ENCODE measurements at places on chromosomes 6 and 20.
A peak's percentile ranks its signal among the peaks of the same experiment; 100 is the strongest.

GRCh38 chr20:42483730-42484303, 705.9 kb downstream of the PTPRT start:
- peak; percentile 40 for DNase-seq

DNA sequence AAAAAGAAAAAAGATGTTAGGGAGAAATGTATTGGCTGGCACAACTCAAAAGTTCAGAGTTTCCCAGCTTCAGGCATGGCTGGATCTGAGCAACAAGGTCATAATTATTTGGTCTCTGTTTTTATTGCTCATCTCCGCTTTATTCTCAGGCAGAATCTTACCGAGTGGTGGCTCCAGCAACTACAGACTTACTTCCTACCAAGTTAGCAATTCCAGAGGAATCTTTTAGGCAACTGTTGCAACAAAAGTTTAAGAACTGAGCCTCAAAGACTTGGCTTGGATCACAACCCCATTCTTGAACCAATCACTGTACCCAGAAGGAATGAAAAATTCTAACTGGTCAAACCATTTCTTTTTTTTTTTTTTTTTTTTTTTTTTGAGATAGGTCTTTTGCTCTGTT, 35.5 kb upstream of the NCOA3 start:
- DNase-seq: no peak

- peak; percentile 53 for DNase-seq
These were observed 57.4 kb upstream of the DDR1 start for GRCh38 chr6:30826961-30827342.

DNA sequence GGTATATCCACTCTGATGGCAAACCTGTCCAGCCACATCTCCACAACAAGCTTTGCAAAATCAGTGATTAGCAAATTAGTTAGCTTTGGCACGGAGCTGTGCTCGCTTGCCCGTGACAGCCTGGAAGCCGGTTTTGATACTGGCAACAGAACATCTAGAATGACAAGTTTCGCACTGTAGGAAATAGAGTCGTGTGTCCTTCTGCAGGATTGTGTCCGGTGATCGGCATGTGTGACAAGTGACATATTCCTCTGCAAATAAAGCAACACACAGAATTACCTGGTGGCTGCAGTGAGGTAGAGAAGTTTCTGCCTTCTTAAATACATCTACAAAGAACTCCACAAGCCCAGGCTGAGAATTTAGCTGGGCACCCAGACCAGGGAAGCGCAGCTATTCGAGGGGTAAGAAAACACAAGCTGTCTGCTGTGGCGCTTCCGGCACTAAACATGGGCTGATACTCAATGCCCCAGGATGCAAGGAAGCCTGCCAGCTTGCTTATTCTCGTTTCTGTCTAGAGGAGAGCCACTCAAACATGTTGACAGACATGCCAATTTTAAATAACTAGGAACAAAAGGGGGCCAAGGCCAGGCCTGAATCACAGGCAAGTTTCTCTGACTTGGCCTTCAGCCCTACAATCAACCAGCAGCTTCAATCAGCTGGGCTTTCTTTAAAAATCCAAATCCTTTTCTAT, 22.2 kb downstream of the EIF2S2 start:
- DNase-seq: no peak

GRCh38 chr6:88377976-88378568, 211.9 kb upstream of the CNR1 start:
- no peak for DNase-seq

- DNase-seq: peak; percentile 73
These were observed 32.5 kb upstream of the ZNF184 start for GRCh38 chr6:27505209-27506027.

- peak; percentile 83 for DNase-seq
These were observed 224.2 kb downstream of the NFATC2 start for GRCh38 chr20:51318058-51318949.

- no peak for DNase-seq
These were observed 53.5 kb downstream of the RIPOR2 start for GRCh38 chr6:24882295-24882694.

GRCh38 chr20:4748847-4749246, 27.1 kb downstream of the PRND start:
- no peak for DNase-seq

DNA sequence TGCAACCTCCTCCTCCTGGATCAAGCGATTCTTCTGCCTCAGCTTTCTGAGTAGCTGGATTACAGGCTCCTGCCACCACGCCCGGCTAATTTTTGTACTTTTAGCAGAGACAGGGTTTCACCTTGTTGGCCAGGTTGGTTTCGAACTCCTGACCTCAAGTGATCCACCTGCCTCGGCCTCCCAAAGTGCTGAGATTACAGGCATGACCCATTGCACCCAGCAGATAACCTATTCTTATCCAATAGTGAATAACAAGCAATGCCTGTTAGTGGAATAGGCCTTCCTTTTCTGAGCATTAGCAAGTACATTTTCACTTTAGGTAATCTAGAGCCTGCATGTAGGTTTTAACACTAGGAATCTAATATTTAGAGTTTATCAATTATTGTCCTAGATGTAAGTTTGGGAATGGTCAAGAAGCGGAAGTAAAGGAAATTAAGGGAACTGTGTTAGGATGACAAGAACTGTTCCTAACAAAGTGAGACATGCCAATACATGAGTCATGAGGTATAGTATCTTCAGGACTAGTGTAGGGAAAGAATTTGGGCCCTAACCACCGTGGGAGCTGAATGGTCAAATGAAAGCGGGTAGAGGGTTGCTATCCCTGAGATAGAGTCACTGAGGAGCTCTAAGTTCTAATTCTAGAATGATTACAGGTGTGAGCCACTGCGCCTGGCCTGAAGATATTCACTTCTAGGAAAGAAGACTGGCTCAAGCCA, 15.0 kb downstream of the BLTP3A start:
- DNase-seq: no peak

DNA sequence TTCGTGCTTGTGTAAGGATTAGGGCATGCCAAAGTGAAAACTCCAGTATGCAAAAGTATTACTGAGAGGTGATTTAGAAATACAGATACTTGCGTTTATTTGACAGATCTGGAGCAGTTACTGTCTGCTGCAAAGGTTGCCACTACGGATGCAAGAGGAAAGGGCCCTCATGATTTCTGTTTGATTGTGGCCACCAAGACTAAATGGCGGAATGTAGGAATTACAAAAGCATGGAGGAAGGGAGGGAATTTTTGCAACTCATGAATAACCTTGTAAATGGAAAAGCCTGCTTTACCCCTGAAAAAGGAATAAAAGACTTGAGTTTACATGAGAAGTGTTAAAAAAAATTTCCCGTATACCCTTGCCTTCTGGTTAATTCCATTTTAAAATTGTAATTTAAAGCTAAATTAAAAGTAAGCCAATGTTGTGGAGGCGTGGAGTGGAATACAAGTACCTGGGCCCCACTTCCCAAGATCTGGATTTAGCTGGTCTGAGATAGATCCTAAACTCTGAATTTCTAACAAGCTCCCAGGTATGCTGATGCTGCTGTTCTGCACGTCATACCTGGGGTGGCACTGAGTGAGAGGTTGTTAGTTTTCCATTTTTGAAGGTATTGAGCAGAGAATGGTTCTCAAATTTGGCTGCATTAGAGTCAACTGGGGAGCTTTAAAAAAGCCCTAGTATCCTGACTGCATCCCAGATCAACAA, 56.6 kb upstream of the NKX2-2 start:
- no peak for DNase-seq

- peak; percentile 51 for DNase-seq
These were observed 1.9 kb downstream of the L3MBTL3 start for GRCh38 chr6:130020073-130020906.

DNA sequence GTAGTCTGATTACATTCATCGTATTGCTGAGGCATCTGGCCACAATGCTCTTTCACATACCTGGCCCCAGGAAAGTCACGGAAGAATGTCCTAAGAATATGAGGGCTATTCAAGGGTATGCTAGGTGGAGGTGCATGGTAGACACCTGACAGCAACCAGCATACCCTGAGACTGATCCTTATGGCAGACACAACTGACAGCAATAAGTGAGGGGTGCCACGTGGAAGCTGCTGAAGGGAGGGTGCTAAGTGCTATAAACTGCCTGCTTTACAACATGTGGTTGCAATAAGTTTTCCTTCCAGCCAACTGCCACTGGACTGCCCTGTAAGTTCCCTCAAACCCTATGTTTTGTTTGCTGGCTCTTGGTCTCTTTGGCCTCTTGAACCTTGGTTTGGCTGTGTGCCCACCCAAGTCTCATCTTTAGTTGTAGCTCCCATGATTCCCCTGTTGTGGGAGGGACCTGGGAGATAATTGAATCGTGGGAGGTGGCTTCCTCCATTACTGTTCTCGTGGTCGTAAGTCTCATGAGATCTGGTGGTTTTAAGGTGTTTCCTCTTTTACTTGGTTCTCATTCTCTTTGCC, 201.3 kb upstream of the MOCS1 start:
- DNase-seq: no peak

DNA sequence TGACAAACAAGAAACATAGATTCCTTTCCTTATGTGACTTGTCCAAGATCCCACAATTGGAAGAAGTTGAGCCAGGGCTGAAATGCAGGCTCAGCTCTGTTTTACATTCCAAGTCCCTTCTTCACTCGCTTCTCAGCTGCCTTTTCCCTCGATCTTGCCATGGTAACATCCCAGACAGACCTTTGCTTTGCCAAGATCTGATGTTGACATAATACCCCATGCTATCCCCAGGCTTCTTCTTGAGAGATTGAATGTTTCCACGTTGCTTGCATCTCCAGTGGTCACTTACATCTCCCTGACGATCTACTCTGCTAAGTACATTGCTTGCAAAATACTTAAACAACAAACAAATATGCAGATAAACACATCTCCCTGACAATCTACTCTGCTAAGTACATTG, 63.5 kb downstream of the TBXT start:
- no peak for DNase-seq

- DNase-seq: no peak
These were observed 369.6 kb downstream of the TENT5A start for GRCh38 chr6:81382852-81383251.

DNA sequence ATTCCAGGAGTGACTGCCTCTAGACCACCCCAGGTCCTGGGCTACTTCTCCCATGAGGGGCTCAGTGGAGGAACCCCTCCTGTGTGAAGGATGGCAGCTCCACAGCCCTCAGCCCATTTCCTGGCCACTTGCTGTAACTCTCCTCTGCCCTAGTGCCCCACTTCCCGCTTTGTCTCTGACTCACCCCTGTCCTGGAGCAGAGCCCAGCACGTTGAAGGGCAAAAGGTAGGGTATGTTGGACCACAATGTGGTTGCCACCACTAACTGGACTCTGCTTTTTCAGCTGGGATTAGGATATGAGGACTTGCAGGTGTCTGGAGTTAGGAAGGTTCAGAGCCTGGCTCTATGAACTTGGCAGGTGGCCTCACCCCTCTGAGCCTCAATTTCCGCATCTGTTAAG, 2.4 kb downstream of the MYBL2 start:
- no peak for DNase-seq

DNA sequence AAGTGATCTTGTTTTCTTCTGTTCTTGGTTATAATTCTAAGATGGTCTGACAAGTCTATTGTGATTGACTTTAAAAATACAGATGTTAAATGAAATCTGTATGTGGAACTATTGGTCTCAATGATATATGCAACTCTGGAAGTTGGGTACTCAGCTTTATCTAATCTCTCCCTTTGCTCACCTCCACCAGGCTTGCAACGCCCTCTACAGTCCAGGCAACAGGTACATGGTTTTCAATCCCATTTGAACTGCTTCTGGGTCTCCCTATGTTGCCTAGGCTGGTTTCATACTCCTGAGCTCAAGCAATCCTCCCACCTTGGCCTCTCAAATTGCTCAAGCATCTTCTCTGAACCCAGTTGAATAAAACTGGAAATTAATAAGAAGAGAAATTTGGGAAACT, 25.6 kb upstream of the HLA-DQB1 start:
- peak; percentile 80 for DNase-seq

- no peak for DNase-seq
These were observed 462.5 kb upstream of the BTBD3 start for GRCh38 chr20:11454966-11455799.

- DNase-seq: no peak
These were observed 226.5 kb downstream of the BTBD9 start for GRCh38 chr6:38413102-38413800.

GRCh38 chr6:113626475-113626874, 230.7 kb upstream of the MARCKS start:
- DNase-seq: no peak

- no peak for DNase-seq
These were observed 61.8 kb downstream of the GCNT2 start for GRCh38 chr6:10582774-10583508.

DNA sequence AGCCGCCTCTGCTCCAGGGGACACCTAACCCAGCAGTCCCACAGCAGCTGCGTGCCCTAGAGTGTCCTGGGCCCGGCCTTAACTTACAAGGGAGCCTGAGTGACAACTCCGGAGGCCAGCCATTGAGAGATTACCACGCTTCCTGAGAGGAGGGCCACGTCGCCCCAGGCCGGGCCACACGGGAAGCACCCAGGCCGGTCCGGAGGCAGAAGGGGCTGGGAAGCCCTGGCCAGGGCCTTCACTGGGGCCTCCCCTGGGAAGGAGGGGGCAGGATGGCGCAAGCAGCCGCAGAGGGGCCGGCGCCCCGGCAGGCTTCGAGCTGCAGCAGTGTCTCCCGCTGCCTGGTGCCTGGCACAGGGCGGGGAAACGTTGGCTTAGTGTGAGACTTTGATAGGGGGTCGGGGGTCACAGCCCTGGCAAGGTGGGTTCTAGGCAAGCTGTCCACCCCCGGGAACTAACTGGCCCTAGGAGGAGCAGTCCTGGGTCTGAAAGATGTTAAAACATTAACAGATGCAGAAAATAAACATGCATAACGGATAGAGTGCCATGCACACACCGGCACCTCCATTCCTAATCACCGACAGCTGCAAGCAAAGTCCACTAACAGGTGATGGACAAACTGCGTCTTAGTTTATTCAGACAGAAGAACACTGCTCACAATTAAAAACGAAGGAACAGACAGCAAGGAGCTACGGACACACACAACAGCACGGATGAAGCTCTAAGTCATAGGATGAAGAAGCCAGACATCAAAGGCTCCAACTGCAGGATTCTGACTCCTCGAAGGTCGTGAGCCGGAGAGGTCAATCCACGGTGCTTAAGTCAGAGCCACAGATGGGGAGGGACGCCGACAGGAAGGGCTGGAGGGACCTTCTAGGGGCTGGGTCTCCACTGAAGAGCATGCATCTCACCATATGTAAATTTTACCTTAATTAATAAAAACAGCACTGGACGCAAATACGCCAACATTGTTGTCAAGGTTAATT, 17.4 kb downstream of the CHRNA4 start:
- no peak for DNase-seq

GRCh38 chr6:43077981-43078511, 1.9 kb downstream of the PTK7 start:
- no peak for DNase-seq

GRCh38 chr20:18058661-18059467, 1.1 kb upstream of the OVOL2 start:
- peak; percentile 21 for DNase-seq

DNA sequence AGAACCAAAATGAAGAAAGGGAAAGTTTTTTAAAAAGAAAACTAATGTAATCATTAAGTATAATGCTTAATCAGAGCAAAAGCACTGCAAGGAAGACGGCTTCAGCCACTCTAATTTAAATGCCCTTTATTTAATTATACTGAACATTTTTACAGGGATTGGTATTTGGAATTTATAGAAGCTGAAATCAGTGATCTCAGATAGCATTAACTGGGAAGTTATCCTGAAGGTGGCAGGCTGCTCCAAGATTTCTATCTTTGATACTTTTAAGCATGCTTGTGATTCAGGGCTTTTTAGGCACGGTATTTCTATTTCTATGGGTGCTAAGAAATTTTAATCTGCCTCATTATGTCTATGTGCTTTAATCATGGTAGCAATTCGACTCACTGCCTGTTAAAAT, 1.3 kb upstream of the NDUFAF4 start:
- peak; percentile 18 for DNase-seq

- no peak for DNase-seq
These were observed 61.6 kb downstream of the TTI1 start for GRCh38 chr20:37971561-37972127.
